ENCODE measurements at places on chromosomes 7 and 10.

GRCh38 chr10:98959379-98959778, 276.3 kb downstream of the HPSE2 start:
- no peak for DNase-seq

GRCh38 chr7:158067219-158067930, 520.2 kb downstream of the PTPRN2 start:
- no peak for DNase-seq

DNA sequence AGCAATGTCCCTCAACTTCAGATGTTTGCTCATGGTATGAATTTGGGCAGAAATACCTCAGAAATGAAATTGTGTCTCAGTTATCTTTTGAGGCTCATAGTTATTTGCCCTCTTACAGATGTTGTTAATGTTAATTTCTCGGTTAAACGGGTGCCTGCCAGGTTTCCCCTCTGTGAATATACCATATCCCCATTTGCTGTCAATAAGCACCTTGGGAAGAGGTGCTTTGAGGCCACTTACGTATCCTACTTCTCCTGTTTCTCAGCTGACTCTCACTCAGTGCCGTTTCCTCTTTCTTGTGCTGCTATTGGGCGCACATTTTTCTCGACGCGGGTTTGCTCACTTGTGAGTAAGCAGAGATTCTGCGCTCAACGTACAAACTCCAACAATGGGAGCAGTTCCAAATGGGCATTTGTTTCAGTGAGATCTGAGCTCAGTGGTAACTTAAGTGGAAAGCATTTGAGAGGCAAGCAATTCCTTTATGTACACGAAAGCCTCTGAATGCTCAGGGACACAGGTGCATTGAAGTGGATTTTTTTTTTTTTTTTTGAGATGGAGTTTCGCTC, 34.8 kb upstream of the JAKMIP3 start:
- no peak for DNase-seq

GRCh38 chr7:113809581-113809980, 109.2 kb downstream of the PPP1R3A start:
- no peak for DNase-seq

DNA sequence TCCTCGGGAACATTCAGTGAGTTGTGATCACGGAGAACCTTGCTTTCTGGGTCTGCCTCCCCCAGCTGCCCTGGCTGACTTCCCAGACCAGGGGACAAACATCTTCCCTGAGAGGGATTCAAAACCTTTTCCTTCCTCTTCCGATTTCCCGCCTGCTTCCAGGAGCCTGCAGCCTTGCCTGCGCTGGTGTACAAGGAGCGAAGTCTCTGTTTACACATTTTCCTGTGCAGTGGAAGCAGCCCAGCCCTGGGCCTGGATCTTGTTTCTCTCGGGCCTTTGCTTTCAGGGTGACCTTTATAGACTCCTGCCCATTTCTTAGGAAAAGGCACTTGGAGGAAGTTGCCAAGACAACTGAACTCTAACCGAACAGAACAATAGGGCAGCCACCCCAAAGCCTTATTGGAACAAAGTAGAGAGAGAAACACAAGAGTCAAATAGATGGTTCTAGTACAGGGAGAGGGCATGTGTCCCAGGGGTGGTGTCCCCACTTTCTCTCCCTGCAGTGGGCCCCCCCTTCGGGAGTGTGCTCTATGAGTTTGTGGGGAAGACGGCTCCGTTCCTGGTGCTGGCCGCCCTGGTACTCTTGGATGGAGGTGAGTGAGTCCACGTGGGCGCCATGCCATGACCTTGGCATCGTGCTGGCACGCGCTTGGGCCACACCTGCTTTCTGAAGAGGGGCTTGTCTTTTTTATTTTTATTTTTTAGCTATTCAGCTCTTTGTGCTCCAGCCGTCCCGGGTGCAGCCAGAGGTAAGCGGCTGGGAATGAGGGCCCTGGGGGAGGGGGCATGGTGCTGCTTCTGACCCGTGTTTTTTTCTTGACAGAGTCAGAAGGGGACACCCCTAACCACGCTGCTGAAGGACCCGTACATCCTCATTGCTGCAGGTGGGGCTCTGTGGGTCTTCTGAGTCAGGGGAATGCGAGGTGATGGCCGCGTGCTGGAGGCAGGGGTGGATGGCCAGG, 14.1 kb downstream of the SLC18A2 start:
- no peak for DNase-seq

- no peak for DNase-seq
Observed at GRCh38 chr10:33886299-33886698, 551.8 kb upstream of the NRP1 start.

- peak; percentile 23 for DNase-seq
Observed at GRCh38 chr7:99106821-99107241, 37.1 kb downstream of the SMURF1 start.

GRCh38 chr7:14836571-14837189, 65.9 kb downstream of the DGKB start:
- no peak for DNase-seq

DNA sequence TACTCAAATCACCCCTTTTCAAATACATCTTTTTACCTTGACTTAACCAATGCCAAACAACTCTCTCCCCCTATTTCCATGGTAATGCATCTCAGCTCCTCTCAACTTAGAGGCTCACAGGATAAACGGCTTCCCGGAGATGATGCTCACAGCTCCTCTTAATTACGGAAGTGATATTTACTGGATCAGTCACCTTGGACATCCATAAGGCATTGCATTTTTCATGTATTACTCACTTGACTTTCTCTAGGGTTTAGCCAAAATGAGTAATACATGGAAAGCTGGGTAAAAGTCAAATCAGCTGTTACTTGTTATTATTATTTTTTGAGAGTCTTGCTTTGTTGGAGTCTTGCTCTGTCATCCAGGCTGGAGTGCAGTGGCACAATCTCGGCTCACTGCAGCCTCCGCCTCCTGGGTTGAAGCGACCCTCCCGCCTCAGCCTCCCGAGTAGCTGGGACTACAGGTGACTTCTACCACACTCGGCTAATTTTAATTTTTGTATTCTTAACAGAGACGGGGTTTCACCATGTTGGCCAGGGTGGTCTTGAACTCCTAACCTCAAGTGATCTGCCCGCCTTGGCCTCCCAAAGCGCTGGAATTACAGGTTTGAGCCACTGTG, 73.3 kb upstream of the RHEB start:
- DNase-seq = no peak

DNA sequence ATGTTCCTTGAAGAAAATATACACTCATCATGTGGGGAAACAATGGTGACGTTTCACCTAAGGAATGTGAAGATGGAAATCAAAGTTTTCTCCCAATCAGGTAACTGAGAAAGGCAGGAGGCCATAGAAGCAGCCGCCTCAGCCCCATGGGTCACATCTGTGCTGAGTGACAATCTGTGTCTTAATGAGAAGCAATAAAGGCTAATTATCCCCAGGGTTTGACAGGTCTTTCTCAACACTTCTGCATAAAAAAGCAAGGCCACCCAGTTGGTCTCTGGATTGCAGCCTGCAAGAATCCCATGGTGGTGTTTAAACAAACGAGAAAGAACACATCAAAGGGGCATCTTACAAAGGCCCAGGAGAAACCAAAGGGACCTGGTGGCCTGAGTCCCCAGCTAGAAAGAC, 91.1 kb upstream of the TNS3 start:
- no peak for DNase-seq

DNA sequence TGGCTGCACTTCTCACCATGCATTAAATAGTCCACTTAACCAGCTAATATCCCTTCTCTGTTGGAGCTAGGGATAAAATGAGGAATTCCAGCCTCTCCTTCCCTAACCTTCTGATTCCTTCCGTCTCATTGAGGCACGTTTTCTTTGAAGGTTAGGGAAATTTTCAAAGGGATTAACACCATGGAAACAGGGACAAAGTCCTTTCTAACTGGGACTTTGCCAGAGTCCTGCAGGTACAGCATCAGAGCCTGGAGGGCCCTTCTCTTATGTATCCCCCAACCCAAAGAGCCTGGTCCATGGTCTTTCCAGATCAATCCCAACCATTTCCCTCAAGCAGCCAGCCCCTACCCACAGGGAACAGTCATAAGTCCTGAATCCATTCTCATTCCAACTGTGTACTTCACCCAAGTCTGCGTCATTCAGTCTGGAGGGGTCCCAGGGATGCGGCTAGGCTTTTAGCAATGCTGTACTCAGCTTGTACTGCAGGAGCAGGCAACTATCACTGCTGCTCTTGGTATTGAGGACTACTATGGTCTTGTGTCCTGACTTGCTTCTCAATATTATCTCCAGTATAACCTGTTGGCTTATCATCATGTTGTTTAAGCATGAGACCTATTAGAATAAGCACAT, 34.6 kb upstream of the CROT start:
- no peak for DNase-seq

DNA sequence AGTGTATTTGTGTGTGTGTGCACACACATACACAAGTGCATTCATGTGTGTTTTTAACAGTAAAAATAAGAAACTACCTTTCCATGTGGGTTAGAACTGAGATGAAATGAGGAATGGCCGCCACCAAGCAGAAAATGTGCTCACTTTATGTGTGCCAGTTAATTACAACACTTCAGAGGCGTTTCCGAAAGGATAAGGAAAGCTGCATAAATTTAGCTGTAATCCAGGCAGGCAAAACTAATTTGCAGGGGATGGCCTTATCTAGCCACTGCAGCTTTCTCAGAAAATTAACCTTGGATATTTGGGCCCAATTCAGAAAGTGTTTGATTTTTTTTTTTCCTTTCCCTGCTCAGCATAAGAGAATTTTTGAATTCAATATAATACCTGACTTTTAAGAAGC, 328.8 kb upstream of the PHF14 start:
- no peak for DNase-seq

- no peak for DNase-seq
Observed at GRCh38 chr7:39721345-39721744, 98.0 kb downstream of the RALA start.

GRCh38 chr7:39336442-39336841, 229.8 kb upstream of the YAE1 start:
- DNase-seq = no peak

DNA sequence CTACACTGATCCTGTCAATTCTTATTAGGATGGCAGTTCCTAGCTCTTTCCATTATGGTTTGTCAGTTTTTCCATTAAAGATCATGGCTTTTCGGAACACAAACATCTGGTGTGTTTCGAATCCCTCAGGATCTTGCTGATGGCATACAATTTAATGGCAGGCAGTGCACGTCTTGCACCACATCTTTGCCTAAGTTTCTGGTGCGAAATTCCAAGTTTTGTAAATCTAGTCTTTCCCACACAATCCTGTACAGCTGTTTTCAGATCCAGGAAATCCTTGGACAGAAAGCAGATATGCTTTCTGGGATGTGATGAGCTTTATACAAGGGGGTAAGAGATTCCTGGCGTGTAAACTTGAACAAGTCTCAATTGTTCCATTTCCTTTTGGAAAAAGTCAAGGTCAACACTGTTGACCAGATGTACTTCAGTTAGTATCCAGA, 224.3 kb upstream of the PHYHIPL start:
- no peak for DNase-seq

DNA sequence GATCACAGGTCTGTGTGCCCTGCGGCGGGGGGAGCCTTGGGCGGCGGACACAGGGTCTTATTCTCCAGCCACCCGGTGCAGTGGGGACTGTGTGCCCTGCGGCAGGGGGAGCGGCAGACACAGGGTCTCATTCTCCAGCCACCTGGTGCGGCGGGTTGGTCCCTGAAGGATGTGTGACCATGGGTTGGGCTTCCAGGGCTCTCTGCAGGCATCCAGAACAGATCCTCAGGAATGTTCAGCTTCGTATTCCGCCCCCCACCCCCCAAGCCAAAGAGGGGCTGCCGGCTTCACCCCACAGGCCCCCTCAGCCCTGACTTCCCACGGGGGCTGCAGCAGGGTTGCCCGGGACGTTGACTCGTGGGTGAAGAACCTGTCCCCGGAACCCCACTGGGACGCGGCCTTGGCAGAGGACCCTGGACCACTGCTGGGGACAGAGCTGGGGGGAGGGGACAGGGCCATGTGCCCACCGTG, 154.5 kb upstream of the PPP2R2D start:
- no peak for DNase-seq

DNA sequence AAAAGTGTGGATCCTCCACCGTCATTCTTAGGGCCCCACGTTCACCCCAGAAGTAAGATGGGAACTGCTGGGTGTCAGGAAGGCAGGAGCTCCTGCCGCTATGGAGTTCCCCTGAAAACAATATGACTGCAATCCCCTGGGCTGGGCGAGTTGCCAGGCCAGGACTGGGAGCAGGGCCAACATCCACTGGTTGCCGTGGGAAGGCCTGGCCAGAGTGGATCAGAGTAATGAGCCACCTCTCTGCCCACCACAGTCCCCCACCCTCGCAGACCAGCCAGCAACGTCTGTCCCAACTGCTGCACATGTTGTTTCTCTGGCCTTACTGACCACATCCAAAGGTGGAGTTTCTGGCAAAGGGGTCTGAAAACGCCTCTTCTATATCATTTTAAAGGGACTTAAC, 86.6 kb downstream of the STRA8 start:
- DNase-seq = no peak

DNA sequence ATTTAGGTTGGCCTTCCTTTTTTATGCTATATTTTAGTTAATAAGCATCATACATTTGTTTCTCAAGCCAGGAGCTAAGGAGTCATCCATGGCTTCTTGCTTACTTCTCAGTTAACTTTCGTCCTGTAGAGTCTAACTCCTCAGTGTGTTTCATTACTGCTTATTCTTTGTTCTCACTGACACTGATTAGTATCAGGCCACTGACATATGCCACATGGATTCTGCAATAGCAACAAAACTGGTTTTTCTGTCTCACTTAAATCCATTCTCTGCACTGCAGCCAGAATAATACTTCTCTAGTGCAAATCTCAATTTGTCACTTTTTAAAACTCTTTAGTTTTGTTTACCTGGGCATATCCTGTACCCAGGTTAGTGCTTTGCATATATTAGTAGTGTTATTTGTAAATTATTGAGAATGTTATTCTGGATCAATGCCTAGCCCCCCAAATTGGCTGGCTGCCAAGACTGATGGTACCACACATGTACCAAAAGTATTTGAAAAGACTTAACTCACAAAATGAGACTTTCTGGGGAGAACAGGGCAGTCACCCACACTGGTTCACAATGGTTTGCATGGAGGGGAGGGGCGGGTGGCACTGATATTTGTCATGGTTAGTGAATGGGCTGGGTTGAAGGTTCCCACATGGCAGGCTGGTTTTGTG, 79.1 kb downstream of the CCSER2 start:
- no peak for DNase-seq

DNA sequence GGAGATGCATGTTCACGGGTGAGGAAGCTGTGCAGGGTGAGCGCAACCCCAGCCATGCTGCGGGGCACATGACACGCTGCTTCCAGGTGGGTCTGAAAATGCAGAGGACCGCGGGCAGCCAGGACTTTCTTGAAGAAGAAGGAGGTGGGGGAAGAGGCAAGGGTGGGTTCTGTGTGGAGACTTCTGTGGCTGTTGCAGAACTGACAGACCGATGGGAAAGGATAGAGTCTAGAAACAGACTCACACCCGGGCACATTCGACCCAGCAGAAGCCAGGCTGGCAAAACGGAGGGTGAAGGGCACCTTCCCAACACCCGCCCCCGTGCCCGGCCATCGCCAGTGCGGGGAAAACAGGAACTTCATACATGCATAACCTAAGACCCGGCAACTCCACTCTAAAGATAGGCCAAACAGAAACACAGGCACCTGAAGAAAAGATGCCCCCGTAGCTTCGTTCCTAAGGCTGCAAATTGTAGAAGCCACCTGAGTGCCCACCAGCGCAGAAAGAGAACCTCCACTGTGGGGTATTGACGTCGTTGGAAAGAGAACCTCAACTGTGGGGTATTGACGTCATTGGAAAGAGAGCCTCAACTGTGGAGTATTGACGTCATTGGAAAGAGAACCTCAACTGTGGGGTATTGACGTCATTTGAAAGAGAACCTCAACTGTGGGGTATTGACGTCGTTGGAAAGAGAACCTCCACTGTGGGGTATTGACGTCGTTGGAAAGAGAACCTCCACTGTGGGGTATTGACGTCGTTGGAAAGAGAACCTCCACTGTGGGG, 4.8 kb upstream of the KNDC1 start:
- DNase-seq = no peak

GRCh38 chr10:125976960-125977605, 80.7 kb downstream of the FANK1 start:
- no peak for DNase-seq

All from activated CD4-positive, alpha-beta T cell treated with anti-CD3 and anti-CD28 coated beads for 36 hours (primary cell).